ENCODE measurements at places on chromosomes 1 and 21. TPM values are rescaled to one million over a fixed set of nuclear protein-coding genes. Genes with fewer than 3 reads are reported as not detected.

Gene RNF207
- 23.6 TPM for polyA plus RNA-seq

Gene BROX
- polyA plus RNA-seq = 46.7 TPM

Gene TFF1
- polyA plus RNA-seq = not detected

Gene PTAFR
- 2.3 TPM for polyA plus RNA-seq

Gene TFF2
- polyA plus RNA-seq = not detected

Gene ADCY10
- polyA plus RNA-seq = 0.39 TPM

Gene SLAMF9
- not detected for polyA plus RNA-seq

Gene NPL
- 7.9 TPM for polyA plus RNA-seq

Gene CSF3R
- 4.3 TPM for polyA plus RNA-seq

DNA sequence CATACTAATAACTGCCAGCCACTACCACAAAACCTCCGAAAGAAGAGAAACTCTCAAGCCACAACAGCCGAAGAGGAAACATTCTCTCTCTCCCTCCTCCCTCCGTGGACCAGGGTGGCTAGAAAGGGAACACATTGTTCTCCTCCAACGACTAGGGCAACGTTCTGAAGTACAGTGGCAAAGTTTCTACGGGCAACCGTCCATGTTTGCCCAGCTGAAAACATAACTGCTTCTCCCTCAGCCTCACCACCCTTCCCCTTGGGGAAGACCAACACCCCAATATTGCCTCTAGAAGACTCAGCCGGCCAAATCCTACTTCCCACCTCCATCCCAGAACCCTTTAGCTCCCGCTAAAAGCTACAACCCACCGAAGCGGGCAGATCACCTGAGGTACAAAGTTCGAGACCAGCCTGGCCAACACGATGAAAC is 2.0 kb downstream of the GLUL start:
- DNase-seq = no peak

DNA sequence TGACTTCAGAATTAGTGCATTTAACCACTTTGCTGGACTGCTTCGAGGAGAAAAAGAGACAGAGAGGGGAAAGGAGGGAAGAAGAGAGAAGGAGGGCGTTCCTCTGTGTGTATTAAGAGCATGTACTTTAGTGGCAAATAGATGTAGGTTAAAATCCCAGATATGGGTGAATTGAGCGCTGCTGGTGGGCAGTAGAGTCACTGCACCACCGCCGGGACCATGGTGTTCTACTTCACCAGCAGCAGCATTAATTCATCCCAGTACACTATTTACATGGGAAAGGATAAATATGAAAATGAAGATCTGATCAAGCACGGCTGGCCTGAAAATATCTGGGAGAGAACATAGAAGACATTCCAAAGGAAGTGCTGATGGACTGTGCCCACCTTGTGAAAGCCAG is 20.9 kb upstream of the PPIE start:
- DNase-seq = no peak

GRCh38 chr1:118081387-118081786 is 103.6 kb downstream of the SPAG17 start:
- no peak for DNase-seq

GRCh38 chr1:97904534-97904933 is 16.3 kb downstream of the DPYD start:
- DNase-seq = no peak

GRCh38 chr1:244068567-244068966 is 17.5 kb downstream of the ZBTB18 start:
- no peak for DNase-seq

GRCh38 chr1:162233066-162233465 is 143.6 kb downstream of the SPATA46 start:
- DNase-seq = no peak

- no peak for DNase-seq
These were observed 258.7 kb downstream of the DISC1 start for GRCh38 chr1:231885209-231885854.

DNA sequence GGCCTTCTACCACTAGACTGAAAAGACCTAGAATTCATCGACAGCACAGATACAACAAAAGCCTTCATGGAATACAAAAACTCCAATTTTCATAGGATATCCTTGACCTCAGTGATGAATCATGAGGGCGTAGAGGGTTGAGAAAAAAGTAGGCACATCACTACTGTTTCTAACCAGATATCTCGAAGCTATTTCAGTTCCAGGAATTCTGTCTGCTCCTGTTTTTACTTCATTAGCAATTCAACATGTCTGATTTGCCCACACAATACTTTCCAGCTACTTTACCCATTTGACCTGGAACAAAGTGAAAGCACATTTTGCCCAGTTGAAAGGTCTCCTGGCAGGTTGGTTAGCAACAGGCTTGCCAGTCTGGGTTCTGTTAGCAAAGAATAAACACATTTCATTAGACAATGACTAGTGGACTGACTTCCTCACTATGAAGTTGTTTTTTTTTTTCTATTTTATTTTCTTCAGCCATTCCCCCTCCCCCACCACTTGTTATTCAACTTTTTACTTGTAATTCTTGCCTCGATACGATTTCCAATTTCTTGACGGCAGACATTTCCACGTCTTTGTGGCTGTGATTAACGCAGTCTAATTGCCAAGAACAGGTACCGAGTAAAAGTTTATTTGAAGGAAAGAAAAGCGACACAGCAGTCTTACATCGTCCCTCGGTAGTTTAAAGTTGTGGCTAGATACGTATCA is 4.0 kb upstream of the ZBTB18 start:
- no peak for DNase-seq

DNA sequence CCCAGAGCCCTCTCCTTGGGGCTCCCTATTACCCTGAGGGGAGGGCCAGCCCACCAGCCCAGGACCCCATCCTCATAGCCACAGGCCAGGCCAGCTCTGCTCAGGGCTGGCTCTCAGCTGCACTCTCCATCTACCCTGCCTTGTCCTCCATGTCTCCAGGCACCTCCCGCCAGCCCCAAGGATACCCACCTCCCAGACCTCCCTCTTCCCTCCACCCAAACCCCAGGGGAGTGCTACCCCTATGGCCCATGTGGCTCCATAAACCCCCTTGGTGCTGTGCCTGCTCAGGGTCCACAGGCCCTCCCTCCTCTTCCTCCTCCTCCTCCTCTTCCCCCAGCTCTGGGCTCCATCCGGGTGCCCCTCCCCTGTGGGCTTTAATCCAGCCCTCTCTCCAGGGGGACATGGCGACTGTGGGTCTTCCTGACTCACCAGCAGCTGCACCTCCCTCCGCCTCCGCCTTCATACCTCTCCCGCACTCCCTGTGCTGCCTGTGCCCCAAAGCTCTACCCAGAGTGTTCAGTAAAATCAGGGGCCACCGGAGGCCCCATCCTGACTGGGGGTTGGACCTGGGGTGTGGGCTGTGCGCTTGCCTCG is 9.1 kb downstream of the YBEY start:
- no peak for DNase-seq

DNA sequence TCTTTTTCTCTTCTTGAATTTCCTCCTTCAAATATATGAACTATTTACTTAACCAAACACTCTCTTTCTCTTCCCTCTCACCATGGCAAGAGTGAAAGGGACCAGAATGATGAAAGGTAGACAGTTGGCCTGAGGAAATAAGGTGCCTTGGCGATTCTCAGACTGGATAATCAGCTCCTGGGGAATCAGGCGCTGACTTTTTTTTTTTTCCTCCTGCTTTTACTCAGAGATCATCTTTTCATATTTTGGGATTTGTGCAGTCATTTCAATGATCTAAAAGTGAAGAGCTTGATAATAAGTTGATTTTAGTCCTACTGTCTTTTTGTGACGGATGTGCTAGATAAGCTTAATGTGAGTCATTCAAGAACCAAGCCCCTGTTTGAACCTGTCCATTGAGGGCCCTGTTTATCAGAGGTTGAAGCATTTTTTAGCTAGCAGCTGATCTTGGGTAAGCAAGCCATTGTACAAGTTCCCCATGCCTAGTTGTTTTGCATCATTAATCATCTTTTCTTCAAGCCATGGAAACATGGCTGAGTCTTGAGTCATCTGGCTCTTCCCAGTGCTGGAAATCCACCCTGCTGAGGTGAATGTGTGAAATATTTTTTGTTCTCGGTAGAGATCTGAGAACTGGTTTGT is 40.8 kb downstream of the ITSN1 start:
- DNase-seq = no peak

GRCh38 chr1:204450461-204451257 is 39.0 kb upstream of the PPP1R15B start:
- no peak for DNase-seq

DNA sequence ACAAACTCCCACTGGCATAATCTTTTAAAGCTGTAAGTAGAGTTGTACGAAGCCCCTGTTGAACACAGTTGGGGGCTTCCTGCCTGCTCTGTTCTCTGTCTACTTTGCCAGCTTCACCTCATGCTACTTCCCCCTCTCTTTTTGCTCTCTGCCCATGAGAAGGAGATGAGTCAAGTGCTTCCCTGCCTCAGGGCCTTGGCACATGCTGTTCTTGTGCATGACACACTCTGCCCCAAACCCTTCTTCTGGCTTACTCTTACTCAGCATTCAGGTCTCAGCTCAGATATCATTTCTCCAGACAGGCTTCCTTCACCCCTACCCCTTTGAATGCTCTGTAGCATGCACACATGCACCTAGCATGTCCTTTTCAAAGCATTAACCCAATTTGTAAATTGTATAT is 208.8 kb downstream of the FOXD2 start:
- no peak for DNase-seq

DNA sequence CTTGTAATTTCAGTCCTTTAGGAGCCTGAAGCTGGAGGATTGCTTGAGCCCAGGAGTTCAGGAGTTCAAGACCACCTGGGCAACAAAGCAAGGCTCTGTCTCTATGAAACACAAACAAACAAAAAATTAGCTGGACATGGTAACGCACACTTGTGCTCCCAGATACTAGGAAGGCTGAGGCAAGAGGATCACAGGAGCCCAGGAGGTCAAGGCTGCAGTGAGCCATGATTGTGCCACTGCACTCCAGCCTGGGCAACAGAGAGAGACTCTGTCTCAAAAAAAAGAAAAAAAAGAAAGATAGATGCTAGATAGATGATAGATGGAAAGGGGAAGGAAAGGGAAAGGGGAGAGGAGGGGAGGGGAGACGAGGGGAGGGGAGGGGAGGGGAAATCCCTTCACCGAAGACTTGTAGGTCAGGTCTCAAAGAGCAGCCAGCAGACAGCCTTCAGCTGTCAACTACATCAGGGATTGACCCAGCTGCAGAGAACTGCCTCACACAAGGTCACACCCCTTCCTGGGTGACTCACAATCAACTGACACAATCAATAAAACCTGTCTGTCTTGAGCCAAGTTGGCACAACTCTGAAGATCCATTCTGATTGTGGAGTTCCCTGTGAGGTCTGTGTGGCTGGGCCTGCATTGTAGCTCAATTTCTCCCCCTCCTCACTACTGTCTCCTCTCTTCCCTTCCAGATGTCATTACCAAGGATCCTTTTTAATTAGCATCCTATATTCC is 200.6 kb downstream of the RGS7 start:
- no peak for DNase-seq

DNA sequence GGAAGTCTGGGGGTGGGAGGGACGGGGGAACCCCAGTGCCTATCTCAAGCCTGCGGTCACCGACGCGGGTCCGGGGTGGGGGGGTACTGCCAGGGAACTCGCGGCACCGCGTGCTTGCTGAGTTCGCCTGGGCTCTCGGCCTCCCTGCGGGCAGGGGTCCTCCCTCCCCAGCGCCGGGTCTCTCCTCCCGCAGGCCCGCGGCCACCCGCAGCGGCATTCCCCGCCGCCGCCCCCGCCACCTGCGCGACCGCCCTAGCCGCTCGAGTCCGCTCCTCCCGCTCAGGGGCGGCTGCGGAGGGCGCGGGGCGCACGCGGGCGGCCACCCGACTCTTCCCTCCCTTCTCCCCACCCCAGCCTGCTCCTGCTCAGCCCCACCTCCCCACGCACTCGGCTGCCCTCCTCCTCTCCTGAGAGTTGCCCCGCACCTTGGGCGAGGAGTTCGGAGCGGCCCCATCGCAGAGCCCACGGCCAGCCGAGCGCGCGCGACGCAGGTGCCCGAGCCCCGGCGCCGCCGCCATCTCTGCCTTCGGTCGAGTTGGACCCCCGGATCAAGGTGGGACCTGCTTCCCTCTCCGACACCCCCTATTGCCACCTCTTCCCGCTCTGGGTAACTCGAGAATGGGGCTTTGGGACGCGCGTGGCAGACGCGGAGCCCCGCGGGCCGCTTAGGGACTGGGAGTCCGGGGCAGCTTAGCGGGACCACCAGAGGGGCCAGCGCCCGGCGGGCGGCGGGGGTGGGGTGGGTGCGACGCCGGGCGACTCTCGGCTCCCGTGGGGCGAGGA is 105.0 kb downstream of the LEPR start:
- no peak for DNase-seq

GRCh38 chr21:42733874-42734273 is 80.5 kb downstream of the PDE9A start:
- DNase-seq = no peak

- DNase-seq = no peak
These were observed 47.7 kb downstream of the NOS1AP start for GRCh38 chr1:162117039-162117774.

DNA sequence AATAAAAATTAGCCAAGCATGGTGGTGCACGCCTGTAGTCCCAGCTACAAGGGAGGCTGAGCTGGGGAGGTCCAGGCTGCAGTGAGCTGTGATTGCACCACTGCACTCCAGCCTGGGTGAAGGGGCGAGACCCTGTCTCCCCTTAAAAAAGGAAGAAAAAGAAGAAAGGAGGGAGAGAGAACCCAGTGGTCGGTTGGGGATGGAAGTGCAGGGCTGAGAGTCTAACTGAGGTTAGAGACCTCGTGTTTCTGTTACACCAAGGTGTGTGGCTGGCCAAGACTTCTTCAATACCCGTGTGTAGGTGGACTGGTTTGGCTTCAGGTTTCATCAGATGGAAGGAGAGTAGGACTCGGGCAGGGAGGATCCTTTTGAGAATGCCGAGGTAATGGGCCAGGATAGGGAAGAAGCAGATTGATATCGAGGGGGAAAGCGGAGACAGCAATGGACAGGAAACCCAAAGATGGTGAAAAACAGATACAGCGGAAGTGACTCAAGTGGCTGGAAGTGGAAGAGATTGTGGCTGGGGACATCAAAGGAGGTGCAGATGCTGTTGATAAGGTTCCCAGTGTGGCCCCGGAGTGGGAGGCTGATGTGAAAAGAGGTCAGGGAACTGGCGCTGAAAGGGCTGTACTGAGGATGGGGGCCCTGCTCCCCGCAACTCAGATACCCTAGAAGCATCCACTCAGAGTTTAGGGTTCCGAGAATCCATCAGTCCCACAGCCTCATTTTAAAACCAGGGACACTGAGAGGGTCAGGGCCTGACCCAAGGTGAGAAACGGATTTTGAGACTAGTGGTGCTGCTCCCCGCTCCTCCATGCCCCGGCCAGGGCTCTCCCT is 681 bp upstream of the UBXN10 start:
- DNase-seq = no peak

DNA sequence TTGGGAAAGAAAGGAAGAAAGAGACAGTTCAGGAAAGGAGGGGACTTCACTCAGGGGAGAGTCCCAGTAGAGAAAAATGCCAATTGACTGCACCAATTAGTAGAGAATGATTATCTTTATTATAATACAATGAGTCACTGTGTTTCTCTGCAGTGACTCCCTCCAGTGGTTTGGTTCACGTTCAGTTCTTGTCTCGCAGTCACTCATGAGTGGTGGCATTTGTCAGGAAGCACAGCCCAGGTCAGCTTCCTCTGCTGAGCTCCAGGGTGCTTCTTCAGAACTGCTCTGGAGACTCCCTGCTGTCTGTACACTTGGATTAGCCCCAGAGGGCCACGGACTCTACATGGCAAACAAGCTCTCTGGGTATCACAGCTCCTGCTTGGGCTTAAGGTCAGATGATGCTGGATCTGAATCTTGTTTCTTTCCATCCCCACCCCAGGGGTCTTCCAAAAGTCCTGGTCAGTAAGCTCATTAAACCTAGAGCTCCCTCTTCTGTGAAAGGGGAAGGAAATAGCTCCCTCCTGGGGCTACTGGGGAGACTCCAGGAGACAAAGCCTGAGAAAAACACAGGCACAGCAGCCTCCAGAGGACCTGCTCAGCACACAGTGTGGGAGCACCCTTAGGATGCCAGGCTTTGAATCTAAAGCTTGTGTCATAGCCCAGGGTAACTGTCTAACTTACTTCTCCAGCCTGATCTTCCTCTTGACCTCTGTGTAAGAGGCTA is 619.0 kb downstream of the AJAP1 start:
- no peak for DNase-seq
